ENCODE measurements at places on chromosomes 13 and 19.

GRCh38 chr19:56690670-56691069, 19.1 kb upstream of the ZNF835 start:
- DNase-seq: no peak

DNA sequence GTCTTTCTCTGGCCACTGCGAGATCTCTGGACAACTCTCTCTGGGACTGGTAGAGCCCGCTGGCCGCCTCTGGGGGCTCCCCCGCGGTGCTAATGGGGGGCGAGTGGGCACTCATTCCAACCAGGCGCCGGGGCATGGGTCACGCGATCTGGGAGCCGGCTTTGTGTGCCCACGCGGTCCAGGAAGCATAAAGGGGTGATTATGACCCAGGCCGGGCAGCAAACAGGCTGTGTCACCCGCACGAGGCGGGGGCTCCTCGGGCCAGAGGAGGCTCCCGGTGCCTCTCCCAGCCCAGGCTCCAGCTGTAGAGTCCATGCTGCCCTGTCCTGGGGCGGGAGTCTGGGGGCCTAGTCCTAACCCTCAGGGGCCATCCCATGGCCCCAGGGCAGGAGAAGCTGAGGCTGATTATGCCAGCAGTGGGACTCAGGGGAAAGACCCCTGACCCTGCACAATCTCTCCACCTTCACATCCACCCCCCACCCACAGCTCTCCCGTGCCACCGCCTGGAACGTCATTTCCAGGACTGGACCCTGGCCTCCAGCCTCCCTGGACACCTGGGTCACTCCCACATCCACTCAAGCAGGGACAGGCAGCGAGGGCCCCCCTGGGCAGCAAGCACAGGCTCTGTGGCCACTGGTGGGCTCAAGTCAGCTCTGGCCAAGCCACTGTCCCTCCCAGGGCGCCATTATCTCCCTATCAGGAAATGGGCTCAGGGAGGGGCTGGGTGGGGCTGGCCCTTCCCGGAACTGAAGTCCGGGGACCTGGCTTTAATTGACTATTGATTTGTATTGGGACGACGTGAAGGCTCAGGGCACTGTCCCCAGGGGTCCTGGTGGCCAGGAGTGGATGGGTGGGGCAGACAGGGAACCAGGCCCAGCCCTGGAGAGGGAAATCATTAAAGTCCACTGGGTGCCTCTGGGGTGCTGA, 50.0 kb downstream of the PTPRS start:
- DNase-seq: no peak

- DNase-seq: no peak
These were observed 67.0 kb downstream of the LATS2 start for GRCh38 chr13:20994441-20994821.

DNA sequence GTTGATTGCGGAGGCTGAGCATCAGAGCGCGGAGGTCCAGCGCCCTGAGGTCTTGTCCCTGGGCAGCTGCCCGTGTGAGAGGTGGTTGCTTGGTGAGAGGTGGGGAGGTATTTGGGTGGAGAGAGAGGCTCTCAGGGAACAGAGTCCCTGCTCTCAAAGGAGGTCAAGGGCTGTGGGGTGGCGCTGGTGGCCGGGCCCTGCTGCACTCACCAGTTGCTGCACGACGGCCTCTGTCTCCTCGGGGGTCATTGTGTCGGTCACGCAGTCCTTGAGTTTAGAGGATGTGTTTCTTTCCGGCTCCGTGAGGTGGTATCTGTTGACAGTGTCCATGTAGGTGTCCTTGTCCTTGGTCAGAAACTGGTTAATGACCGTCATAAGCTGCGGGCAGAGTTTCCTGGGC, 95.5 kb downstream of the WTIP start:
- no peak for DNase-seq

- DNase-seq: no peak
These were observed 357 bp upstream of the COG6 start for GRCh38 chr13:39655041-39655568.

DNA sequence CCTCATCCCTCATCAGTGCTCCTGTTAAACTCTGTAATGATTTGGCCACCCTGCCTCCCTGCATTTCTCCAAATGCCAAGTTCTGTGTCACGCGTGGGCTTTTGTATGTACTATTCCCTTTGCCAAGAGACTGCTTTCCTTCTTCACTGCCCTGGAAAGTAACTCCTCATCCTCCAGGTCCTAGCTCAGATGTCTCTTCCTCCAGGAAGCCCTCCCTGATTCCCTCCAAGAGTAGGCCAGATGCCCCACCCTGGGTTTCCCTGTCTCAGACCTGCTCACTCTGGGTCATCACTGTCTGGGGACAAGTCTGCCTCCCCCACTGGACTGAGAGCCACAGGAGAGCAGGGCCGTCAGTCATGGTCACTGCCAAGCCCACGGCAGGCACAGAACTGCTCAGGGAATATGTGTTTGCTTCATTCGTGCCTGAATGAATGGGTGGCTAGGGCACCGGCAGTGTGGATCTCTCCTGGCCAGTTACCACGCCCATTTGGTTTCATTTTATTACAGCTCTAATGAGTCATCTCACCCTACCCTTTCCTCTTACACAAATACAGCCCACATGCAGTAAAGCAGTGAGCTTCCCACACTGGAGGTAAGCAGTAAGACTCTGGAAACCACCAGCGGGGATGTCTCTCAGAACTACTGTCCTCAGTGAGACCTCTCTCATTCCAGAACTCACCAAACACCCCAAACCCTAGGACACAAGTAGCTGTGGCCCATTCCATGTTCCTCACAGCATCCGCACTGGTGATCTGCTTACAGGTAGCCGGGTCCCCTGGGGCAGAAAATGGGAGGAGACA, 12.1 kb upstream of the GPR4 start:
- peak; percentile 96 for DNase-seq

- no peak for DNase-seq
These were observed 25.2 kb upstream of the F7 start for GRCh38 chr13:113080361-113080831.

GRCh38 chr19:51392701-51393100, 2.3 kb upstream of the C19orf84 start:
- DNase-seq: peak; percentile 68

DNA sequence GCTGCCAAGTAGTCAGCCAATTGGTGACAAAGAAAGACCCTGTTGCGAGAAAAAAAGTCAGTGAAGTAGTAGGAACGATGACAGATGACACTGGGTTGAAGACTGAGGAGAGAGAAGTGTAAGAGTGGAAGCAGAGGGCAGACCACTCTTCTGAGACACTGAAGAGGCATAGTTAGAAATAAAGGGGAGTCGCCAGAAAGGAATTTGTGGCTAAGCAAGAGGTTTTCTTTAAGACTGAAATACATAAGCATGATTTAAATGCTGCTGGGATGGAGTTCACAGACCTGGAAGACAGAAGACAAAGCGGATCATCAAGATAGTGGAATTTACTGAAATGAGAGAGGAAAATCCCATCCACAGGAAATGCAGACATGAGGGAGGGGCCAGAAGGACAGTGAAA, 56.2 kb upstream of the USPL1 start:
- no peak for DNase-seq

DNA sequence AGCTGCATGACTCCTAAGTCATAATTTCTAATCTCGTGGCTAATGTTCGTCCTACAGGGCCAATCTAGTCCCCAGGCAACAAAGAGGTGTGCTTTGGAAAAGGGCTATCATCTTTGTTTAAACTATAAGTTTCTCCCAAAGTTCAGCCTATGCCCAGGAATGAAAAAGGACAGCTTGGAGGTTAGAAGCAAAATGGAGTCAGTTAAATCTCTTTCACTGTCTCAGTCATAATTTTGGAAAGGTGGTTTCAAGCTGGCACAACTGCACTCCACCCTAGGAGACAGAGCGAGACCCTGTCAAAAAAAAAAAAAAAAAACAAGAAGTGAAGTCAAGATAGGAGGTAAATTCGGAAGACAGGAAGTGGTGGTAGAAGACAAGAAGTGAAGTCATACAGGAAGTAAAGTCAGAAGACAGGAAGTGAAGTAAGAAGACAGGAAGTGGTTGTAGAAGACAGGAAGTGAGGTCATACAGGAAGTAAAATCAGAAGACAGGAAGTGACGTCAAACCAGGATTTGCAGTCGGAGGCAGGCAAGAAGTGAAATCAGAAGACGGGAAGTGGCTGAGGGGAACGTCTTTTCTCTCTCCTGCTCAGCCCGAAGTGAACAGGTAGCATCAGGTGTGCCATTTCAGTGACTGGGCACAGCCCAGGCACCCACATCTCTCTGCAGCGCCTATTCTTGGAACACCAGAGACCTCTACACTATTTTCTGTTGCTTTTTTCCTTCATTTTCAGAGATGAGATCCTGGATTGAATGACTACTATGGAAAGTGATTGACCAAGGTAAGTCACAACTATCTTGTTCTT, 32.2 kb downstream of the GP6 start:
- DNase-seq: peak; percentile 91

- no peak for DNase-seq
These were observed 19.6 kb downstream of the HMGB1 start for GRCh38 chr13:30446126-30446500.

- DNase-seq: no peak
These were observed 31.6 kb downstream of the RNASEH2B start for GRCh38 chr13:50941146-50941545.

GRCh38 chr19:18097993-18098890, 664 bp downstream of the MAST3 start:
- no peak for DNase-seq

- DNase-seq: peak; percentile 29
These were observed 13.6 kb downstream of the IER2 start for GRCh38 chr19:13163609-13164342.

DNA sequence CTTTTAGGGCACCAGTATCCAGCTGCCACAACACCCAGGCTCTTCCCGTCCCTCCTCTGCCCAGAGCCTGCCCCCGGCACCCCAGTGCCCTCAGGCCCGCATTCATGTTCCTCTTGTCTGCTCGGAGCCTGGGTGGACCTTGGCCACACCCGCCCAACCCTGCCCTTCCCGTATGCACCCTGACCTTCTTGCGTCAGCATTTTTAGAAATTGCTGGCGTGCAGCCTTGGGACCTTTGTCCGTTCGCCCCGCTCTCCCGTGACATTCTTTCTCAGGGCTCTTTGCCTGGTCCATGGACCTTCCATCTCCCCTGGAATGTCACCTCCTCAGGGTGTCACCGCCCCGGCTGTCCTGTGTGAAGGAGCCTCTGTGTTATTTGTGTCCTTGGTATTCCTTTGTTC, 7.6 kb downstream of the NUCB1 start:
- DNase-seq: peak; percentile 56

DNA sequence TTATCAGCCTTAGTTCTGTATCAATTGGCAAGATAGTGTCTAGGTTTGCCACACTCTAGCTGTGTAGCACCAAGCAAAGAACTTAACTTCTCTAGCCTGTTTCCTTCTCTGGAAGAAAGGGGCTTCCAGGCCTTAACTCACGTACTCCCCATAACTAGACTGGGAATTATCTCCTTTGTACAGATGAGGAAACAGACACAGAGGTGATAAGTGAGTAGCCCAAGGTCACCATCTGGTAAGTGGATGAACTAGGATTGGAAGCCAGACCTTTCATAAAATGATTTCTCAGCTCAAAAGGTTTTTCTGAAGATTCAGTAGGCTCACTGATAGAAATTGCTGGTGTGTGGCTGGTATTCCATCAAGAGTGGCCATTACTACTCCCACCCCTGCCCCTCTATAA, 3.1 kb downstream of the ZNF428 start:
- no peak for DNase-seq

DNA sequence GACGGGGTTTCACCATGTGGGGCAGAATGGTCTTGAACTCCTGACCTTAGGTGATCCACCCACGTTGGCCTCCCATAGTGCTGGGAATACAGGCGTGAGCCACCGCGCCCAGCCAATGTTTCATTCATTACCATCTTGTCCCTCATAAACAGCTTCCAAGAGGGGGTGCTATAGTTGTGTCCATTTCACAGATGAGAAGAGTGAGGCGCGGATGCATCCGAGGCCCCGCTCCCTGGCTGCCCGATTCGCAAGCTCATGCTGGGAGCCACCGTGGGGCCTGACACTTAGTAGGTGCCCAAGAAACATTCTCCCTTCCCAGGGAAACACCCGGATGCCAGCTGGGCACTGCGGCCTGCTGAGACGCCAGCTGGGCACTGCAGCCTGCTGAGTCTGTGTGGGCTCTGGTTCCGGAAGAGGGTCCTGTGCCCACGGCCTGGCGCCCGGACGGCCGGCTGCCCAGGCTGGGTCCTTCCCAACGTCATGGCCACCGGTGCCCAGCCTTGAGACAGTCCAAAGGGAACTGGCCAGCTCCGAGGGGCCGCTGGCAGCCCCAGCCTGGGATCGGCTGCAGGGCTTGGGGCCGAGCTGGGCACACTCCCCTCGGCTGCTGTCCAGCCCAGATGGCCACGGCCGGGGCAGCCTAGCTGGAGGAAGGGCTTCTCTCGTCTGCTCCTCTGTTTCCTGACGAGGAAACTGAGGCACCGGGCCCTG, 54.7 kb downstream of the NFIC start:
- no peak for DNase-seq

DNA sequence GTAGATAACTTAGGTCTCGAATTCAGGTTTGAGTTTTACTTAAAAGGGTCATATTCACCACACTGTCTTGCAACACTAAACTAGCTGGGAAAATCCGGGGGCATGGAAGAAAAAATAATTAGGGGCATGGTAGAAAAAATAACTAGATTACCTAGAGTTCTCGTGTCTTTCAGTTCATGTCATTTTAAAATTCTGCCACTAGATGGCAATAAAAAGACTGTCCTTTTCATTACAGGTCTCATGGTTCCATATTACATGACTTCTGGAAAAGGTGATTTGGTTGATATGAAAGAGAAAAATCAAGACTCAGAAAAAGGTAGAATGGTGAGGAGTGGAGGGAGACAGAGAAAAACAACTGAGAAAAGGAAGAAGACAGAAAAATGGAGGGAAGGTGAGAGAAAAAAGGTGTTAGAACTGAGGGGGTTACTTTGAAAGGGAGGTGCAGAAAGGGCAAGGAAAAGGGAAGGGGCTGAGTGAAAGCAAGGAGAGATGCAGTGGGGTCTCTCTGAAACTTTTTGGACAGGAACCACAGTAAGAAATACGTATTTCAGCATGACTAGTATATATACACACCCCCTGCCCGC, 299.0 kb downstream of the KLF12 start:
- peak; percentile 17 for DNase-seq

DNA sequence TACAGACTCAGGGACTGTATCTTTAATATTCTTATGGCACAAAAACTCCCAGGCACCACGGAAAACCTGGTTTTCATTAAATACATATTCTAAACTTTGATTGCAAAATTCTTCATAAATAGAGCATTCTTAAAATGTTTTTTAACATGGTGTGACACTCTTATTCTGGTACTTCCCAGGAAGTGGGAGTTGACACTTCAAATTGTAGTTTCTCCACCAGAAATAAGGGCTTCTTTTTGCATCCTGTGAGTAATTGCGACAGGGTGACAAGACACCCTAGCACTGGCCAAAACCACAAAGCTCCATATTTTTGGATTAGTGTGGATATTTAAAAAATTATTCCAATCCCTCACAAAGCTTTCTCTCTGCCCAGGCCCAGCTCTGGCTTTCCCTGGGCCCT, 43.6 kb upstream of the MTIF3 start:
- no peak for DNase-seq

GRCh38 chr13:80873589-80873988, 532.7 kb upstream of the SPRY2 start:
- peak; percentile 73 for DNase-seq

DNA sequence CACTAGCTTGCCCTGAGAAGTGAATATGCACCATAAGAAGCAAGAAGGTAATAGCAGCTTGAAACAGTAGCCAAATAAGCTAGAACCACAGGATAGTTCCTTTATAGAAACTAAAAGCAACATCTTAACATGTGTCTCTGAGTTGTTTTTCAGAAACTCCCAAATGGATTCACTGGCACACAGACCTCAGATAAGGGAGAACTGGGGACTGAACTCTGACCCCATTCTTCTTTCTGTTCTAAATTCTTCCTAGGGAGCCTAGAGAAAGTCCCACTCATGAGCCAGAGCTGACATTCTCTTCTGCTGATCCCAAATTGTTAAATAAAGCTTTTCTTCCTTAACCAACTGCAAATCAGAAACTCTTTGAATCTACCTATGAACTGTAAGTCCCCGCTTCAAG, 146.1 kb downstream of the PCDH9 start:
- DNase-seq: no peak
